ENCODE measurements at places on chromosomes 6 and 20.

GRCh38 chr6:21085211-21085610, 508.3 kb upstream of the SOX4 start:
- DNase-seq: no peak

GRCh38 chr20:16083639-16084280, 489.5 kb downstream of the KIF16B start:
- no peak for DNase-seq

DNA sequence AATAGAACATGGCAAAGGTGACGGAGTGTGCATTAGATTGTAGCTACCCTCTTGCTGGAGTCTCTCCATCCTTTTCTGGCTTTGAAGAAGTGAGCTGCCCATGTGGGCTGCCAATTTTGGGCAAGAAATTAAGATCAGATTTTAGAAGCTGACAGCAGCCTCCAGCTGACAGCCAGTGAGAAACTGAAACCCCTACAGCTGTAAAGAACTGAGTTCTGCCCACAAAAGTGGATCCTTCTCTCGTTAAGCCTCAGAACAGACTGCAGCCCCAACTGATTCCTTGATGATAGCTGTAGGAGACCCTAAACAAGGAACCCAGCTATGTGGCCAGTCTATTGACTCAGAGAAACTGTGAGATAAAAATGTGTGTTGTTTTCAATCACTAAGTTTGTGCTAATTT, 134.1 kb downstream of the CD109 start:
- no peak for DNase-seq

DNA sequence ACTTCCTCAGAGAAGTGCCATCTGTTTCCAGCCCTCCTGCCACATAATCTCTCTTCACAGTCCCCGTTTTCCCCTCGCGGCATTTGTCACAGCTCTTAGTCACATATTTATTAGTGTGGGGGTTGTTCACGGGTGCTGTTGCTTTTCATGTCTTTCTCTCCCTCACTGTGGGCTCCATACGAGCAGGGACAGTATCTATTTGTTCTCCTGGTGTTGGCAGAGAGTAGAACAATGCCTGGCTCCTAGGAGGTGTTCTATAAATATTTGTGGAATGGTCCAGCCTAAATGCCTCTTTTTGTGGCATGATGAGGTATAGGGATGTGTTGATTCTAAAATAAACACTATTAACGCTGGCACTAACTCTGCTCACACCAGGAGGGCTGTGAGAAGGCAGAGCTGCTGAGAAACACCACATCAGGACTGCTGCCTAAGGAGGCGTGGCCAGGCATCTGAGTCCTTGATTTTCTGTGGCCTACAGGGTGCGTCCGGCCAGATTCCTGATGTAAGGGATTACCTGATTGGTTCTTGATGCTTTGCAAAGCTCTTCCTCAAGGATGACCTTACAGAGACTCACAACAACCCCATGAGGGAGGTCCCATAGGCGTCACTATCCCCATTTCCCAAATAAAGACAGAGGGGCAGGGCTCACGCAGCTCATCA, 219.8 kb upstream of the ARID1B start:
- DNase-seq: no peak

DNA sequence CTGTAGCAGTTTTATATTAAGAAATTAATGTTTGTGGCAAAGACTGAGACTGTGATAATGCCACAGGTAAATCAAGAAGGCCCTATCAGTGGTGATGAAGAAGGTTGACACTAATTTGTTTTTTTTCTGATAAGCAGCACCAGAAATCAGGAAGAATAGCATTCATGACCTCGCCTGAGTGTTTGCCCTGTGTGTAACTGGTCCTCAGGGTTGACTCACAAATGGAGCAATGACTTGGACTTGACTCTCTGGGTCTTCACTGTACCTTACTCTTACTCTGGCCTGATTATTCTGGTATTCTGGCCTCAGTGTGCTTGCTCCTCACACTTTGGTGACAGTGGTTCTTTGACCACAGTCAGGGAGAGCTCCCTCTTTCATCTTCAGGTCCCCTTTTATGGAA, 243.9 kb downstream of the HAO1 start:
- no peak for DNase-seq

DNA sequence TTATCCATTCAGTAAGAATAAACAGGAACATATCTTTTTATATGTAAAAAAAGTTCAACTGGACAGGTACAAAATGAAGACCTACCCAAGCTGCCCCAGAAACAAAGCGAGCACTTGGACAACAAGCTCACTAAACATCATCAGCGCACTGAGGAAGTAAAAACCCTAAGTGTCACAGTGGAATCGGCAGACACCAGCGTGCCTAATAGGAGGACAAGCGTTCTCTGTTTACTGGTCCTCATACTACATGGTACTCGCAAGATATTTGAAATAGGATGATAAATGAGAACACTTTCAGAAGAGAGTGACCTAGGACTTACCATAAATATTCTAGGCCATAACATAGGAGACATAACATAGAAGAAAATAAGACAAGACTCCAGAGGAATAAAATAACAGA, 18.2 kb downstream of the MAP7 start:
- no peak for DNase-seq

DNA sequence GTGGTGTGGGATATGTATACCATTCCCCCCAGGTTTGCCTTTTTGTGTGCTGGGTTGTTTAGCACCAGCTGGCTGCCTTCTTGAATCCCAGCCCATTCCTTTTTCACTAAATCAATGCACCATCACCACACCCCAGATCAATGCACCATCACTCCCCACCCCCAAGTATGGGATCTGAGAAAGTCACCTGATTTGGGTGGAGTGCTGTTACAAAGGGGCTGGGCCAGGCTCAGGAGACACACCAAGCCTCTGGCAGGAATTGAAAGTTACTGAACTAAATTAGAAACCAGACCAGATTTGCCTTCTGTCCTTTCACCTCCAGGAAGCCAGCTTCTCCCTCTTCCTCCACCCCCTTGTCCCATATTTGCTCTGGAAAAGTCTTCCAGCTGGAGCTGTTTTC, 19.6 kb upstream of the PKHD1 start:
- no peak for DNase-seq

- DNase-seq: no peak
Observed at GRCh38 chr6:113999284-113999683, 28.3 kb upstream of the HDAC2 start.

DNA sequence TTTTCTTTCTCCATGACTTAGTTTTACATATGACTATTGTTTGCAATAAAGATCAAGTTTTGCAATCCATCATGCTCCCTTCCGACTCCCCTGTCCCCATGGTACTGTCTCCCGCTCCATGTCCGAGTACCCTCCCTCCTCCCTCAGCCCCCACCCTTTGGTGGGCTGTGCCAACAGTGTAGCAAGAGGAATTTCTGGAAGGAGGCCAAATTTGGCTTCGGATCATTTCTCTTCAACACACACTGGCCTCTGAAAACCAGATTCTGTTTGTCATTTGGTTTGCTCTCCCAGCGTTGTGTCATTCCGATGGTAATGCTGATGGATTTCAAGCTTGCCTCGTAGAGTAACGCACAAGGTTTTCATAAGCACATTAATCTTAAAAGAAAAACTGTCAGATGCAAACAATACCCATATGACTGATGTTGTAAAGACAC, 22.9 kb upstream of the PAX1 start:
- DNase-seq: no peak

- DNase-seq: no peak
Observed at GRCh38 chr20:2763186-2763585, 37.2 kb downstream of the CPXM1 start.

DNA sequence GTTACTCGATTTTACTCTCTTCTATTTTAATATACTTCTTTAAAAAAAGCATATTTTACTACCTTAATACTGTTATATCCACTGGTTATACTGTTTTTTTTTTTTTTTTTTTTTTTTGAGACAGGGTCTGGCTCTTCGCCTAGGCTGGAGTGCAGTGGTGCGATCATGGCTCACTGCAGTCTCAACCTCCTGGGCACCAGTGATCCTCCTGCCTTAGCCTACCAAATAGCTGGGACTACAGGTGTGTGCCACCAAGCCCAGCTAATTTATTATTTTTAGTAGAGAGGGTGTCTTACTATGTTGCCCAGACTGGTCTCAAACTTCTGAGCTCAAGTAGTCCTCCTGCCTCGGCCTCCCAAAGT, 170.7 kb downstream of the DOK5 start:
- no peak for DNase-seq

GRCh38 chr6:10363911-10364310, 51.0 kb downstream of the TFAP2A start:
- no peak for DNase-seq

GRCh38 chr20:38304845-38305447, 990 bp downstream of the BPI start:
- peak; percentile 69 for DNase-seq

DNA sequence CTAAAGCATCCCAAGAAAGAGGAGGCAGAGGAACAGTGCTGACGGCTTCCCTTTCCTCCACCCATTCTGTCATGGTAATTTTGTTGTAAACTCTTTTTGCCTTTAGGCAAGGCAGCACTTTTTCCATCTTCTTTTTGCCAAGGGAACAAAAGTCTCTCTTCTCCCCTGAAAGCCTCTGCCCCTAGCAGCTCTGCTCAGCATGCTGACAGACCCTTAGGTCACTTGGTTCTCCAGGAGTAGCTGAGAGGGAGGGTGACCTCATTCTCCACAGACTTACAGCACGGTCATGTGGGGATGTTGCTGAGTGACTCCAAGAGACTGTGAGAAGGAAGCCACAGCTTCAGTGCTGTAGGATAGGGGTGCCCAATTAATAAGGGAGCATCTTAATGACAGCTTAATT, 81.1 kb upstream of the RALGAPA2 start:
- DNase-seq: no peak

- no peak for DNase-seq
Observed at GRCh38 chr6:166989427-166990032, 9.7 kb upstream of the CEP43 start.

DNA sequence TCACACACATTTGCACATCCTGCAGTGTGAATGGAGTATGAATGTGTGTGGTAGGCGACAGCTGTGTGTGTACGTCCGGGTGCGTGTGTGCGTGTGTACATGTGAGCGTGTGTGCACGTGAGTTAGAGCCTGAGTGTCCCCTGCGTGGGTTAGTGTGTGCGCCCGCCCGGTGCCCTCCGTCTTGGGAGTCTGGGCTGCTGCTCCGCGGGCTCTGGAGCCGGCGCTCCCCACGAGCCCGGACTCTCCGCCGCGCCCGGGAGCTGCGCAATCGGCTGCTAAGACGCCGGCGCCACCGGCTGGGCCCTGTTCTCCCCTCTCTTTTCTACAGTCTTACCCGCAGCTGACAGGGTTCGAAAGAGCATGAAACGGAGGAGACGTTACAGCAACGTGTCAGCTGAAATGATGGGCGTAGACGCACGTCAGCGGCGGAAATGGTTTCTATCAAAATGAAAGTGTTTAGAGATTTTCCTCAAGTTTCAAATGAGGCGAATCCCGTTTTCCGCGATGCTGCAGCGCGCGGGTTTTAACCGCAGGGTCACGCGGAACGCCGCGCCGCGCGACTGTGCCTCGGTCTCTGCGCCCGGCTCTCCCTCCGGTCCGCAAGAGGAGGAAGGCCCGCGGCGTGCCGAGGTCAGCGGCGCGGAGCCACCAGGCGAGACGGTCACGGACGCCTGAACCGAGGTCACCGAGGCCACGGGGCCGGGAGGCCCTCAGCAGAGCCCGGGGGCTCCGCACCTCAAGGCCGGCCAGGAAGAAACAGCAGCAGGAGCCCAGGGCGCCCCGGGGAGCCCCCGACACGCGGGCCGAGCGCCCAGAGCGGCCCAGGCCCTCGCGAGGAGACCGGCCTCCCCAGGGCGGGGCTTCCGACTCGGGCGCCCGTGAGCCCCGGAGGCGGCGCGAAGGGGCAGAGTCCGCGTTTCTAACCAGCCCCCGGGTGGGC, 95.3 kb upstream of the BHLHE23 start:
- DNase-seq: peak; percentile 78

DNA sequence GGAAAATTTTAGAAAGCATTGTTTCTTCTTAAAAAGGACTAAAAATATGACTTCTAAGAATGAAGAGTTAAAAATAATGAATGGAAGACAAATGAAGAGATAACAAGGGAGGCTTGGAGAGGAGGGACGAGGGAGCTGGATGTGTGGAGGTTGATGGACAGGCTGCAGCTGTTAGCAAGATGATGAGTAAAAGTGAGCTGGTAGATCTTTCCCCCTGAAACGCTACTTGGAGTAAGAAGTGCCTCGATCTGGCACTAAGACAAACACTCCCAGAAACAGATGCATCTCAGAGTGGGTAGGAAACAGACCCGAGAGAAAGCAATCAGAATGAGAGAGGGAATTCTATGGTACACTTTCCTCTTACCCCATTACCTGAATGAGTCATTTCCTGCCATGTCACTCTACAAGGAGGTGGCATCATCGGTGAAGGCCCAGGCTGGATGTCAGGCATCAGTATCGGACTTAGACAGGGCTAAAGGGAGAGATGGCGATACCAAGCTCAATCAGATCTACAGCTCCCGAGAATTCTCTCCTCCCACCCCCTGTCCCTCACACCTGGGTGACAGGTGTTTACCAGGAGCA, 154.1 kb upstream of the BMP2 start:
- no peak for DNase-seq

- no peak for DNase-seq
Observed at GRCh38 chr6:108675226-108676200, 114.8 kb downstream of the FOXO3 start.
